ENCODE measurements at places on chromosomes 4 and X. TPM values are rescaled to one million over a fixed set of nuclear protein-coding genes. Genes with fewer than 3 reads are reported as not detected.
A peak's percentile ranks its signal among the peaks of the same experiment; 100 is the strongest.

DNA sequence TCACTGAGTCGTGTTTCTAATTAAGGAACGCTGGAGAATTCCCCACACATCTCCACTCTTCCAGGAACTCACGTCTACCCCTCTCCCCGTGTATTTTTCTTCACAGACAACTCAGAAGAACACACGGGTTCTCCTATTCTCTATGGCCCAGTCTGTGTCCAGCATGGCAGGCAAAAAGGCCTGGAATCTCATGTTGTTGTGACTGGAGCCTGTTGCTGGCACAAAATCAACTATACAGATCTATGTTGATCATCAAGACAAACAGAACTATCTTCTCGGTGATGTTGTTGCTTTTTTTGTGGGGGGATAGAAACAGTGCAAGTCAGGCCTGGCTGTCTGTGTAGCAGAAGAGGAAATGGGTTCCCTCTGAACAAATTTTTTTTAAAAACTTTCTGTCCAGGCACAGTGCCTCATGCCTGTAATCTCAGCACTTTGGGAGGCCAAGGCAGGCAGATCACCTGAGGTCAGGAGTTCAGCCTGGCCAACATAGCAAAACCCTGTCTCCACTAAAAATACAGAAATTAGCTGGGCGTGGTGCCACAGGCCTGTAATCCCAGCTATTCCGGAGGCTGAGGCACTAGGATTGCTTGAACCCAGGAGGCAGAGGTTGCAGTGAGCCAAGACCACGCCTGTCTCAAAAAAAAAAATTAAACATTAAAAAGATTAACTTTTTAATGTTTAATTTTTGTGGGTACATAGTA is 50.5 kb upstream of the CBR4 start:
- peaks cover 33% of the 10 kb centered on the region for H3K4me1 ChIP-seq
- no peak for DNase-seq
- no peaks in the 10 kb centered on the region for H3K36me3 ChIP-seq
- no peak overlapping the region for H3K4me3 ChIP-seq
- no peak overlapping the region for H3K27ac ChIP-seq
- no peaks in the 10 kb centered on the region for H3K27me3 ChIP-seq

Gene MANBA
- 71.9 TPM for total RNA-seq

Gene VSIG4
- 0.72 TPM for total RNA-seq

Gene RS1
- not detected for total RNA-seq

DNA sequence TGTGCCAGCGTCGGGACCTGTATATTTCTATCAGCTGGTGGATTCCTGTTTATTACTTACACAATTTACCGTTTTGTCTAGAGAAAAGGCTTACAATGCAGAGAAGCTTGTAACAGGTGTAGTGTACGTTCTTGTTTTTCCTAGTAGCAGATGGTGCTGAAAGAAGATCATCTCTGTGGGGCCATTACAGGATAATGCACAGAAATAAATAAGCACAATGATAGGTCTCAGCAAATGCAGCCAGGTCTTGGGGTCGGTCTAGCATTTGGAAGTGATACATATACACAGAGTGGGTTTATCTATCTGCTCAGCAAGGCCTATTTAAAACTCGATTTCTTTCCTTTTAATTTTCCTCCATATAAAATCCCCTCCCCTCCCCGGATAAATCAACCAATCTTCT is 180.9 kb upstream of the LCORL start:
- no peaks in the 10 kb centered on the region for H3K4me1 ChIP-seq
- H3K27ac ChIP-seq, result no peak overlapping the region
- no peak overlapping the region for H3K4me3 ChIP-seq
- no peaks in the 10 kb centered on the region for H3K36me3 ChIP-seq
- DNase-seq, result no peak

DNA sequence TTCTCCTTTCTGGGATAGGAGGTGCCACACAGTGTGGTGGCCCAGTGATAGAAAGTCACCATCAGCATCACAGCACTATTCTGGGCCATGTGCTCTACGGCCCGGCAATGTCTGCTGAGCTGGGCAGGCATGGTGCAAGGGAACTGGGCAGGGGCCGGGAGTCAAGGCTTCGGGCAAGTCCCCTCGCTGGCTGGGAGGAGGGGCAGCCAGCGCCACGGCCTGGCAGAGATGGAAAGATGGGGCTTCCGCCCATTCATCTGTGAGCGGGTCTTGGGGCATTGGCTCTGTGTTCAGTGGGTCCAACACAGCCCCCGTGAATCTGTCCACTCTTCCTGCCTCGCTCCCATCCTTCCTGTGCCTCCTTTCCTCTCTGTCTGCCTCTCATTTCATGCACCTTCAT is 7.1 kb upstream of the ATP2B3 start:
- H3K4me3 ChIP-seq, result no peak overlapping the region
- H3K36me3 ChIP-seq, result peaks cover 28% of the 10 kb centered on the region
- no peaks in the 10 kb centered on the region for H3K27me3 ChIP-seq
- DNase-seq, result no peak
- H3K4me1 ChIP-seq, result no peaks in the 10 kb centered on the region

- H3K27ac ChIP-seq, result no peak overlapping the region
- H3K4me1 ChIP-seq, result no peaks in the 10 kb centered on the region
- no peaks in the 10 kb centered on the region for H3K36me3 ChIP-seq
- no peaks in the 10 kb centered on the region for H3K27me3 ChIP-seq
- no peak for DNase-seq
- no peak overlapping the region for H3K4me3 ChIP-seq
These were observed 40.0 kb downstream of the TMEM144 start for GRCh38 chr4:158250321-158250720.

GRCh38 chr4:7018281-7018680 is 24.9 kb upstream of the TADA2B start:
- H3K4me1 ChIP-seq, result peaks cover 11% of the 10 kb centered on the region
- H3K27ac ChIP-seq, result no peak overlapping the region
- peak; percentile 13 for DNase-seq
- no peak overlapping the region for H3K4me3 ChIP-seq

DNA sequence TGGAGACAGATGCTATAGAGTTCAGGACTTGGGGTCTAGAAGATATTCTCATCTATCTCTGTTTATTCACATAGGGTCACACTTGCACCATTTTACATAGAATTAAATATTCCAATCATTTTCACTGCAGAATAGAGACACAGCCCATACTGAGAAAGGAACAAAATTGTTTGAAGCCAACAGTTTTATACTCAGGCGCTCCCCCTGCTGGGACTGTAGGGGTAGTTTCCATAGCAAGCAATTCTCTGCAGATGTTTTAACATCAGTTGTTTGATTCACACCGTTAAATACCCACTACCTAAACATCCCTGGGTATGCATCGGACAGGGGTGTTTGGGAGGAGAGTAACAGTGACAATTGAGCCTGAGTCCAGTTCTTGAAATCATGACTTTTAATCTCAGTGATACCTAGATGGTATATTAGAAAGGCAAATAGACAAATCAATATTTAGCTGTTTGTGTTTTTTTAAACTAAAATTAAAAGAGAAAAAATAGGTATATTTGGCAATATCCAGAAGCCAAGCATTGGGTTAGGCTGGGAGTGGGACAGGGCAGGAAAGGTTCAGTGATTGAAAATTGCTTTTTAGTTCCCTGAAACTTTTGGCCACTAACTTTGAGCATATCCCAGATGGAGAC is 33.8 kb downstream of the LONRF3 start:
- no peak overlapping the region for H3K27ac ChIP-seq
- peak; percentile 69 for DNase-seq
- no peak overlapping the region for H3K4me3 ChIP-seq
- H3K36me3 ChIP-seq, result no peaks in the 10 kb centered on the region

- H3K27ac ChIP-seq, result no peak overlapping the region
- H3K4me3 ChIP-seq, result no peak overlapping the region
- no peaks in the 10 kb centered on the region for H3K4me1 ChIP-seq
- no peaks in the 10 kb centered on the region for H3K27me3 ChIP-seq
- DNase-seq, result no peak
- no peaks in the 10 kb centered on the region for H3K36me3 ChIP-seq
These were observed 19.9 kb upstream of the CDS1 start for GRCh38 chr4:84563002-84563401.

- no peaks in the 10 kb centered on the region for H3K36me3 ChIP-seq
- no peaks in the 10 kb centered on the region for H3K27me3 ChIP-seq
- DNase-seq, result no peak
- no peak overlapping the region for H3K27ac ChIP-seq
- peaks cover 13% of the 10 kb centered on the region for H3K4me1 ChIP-seq
These were observed 31.1 kb downstream of the FBXO8 start for GRCh38 chr4:174252412-174252811.

DNA sequence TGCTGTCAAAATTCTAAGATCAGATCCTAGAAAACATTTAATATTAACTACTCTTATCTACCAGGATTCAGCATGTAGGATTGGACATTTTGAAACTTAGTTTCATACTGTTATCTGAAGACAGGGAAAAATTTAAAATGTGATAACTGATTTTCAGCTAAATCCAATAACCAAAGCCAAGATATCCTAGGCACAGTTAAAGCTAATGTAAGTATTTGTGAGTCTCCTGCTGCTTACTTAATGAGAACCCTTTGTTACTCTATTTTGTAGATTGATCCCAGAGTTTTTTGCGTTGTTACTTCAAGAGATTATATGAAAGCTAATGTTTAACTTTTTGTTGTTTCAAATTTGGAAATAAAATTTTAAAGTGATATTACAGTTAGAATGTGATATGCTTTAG is 2.0 kb downstream of the CPE start:
- H3K4me3 ChIP-seq, result no peak overlapping the region
- H3K27ac ChIP-seq, result no peak overlapping the region
- no peaks in the 10 kb centered on the region for H3K36me3 ChIP-seq

Gene TMEM156
- not detected for total RNA-seq

Gene SRPK3
- total RNA-seq, result not detected

Gene TTC29
- total RNA-seq, result under 0.01 TPM

- peaks cover 9% of the 10 kb centered on the region for H3K4me1 ChIP-seq
- H3K4me3 ChIP-seq, result peak overlapping the region; percentile 88
- no peaks in the 10 kb centered on the region for H3K27me3 ChIP-seq
- no peaks in the 10 kb centered on the region for H3K36me3 ChIP-seq
- peak; percentile 64 for DNase-seq
- no peak overlapping the region for H3K27ac ChIP-seq
These were observed 1.2 kb downstream of the USP46 start for GRCh38 chr4:52657618-52658501.

DNA sequence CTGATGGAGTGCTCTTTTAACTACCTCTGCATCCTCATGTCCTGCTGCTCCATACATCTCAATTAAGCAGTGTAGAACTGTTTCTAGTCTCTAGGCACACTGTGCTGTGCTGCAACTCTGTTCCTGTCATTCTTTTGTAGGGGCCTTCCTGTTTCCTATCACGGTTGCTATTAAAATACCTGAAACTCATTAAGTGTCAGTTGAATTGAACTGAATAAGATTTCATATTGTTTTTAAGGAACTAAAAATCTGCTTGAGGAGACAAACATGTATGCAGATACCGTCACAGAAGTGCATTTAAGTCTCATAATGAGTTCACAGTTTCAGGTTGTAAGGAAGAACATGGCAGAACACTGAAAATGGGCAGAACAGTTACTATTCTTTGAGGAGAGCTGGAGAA is 170.1 kb downstream of the LARP7 start:
- no peak overlapping the region for H3K4me3 ChIP-seq
- no peaks in the 10 kb centered on the region for H3K36me3 ChIP-seq
- H3K27ac ChIP-seq, result no peak overlapping the region
- DNase-seq, result peak; percentile 45

DNA sequence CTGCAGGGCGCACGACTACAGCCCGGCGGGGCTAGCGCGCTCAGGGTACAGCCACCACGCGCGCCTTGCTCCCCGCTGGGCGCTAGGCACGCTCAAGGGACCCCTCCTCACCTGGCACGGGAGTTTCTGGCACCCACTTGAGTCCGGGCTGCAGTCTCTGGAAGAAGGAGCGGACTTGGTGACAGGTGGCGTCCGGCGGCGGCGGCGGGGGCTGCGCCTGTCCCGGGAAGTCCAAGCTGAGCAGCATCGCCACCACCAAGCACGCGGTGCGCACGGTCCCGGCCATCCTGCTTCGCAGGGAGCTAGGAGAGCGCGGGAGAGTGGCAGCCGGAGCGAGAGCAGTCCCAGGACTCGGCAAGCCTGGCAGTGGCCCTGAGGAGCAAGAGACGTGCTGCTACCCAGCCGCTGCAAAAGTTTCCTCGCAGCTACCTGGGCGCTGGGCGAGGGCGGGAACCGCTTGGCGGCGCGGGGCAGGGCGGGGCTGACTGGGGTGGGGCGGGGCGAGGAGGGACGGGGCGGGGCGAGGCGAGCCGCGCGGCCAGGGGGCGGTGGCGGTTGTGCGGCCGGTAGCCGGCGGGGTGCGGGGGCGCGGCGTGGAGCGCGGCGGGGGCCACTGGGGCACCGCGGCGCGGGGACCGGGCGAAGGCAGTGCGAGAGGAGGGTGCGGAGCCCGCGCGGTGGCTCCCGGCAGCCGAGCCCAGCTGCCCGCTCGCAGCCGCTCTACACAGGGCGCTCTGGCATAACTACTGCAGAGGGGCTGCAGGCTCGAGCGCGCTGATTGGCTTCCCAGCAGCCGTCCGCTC is at the start of gene GPC3:
Gene GPC3, minus strand, starts transcription at position 431 of the 803 bp plus-strand sequence.
- DNase-seq, result peak; percentile 65
- H3K36me3 ChIP-seq, result no peaks in the 10 kb centered on the region
- H3K27ac ChIP-seq, result no peak within 1 kb of the TSS
- no peak within 1 kb of the TSS for H3K4me3 ChIP-seq
- H3K27me3 ChIP-seq, result no peaks in the 10 kb centered on the region

Gene SLIT2
- total RNA-seq, result 35.9 TPM

GRCh38 chr4:185773419-185773818 is 38.6 kb downstream of the SORBS2 start:
- no peaks in the 10 kb centered on the region for H3K36me3 ChIP-seq
- no peaks in the 10 kb centered on the region for H3K27me3 ChIP-seq
- no peak for DNase-seq
- peaks cover 45% of the 10 kb centered on the region for H3K4me1 ChIP-seq

DNA sequence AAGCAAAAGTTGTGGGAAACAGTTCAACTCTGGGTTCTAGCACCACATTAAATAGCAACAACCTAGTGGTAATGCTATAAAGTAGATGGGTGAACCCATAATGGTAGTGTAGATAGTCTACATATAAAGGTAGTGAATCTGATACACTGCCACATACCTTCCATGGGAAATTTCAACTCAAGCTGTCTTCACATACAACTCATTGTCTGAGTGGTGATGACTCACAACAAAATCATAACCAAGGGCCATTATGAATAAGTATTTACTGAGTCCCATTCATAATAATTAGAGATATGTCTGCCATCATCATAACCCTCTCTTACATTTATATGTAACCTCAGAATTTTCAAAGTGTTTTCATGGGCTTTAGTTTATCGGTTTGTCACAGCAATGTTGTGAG is 34.8 kb downstream of the EGF start:
- no peak overlapping the region for H3K4me3 ChIP-seq
- H3K27me3 ChIP-seq, result no peaks in the 10 kb centered on the region
- no peak overlapping the region for H3K27ac ChIP-seq
- DNase-seq, result no peak

Gene CFP
- total RNA-seq, result 0.29 TPM

Measured in osteoblast (primary cell).